ENCODE measurements at places on chromosomes 12 and 14.

DNA sequence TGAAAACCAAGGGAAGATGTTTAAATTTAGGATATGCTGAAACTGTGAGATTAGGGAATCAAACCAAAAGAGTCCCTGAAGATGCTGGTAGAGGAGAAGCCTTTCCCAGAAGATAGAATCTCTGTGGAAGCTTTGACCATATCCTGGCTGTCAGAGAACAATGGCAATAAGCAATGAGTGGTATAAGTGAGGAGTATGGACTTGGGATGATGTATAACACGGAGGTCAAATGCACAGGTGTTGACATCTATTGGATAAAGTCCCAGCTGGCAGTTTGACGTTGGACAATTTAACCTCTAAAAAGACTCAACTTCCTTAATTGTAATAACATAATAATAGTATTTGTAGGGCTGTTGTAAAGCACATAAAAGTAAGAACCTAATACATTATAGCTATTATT is 30.1 kb upstream of the CLEC14A start:
- DNase-seq = no peak
- no peak overlapping the region for H3K4me3 ChIP-seq
- no peak overlapping the region for H3K27ac ChIP-seq
- H3K27me3 ChIP-seq = no peaks in the 10 kb centered on the region

DNA sequence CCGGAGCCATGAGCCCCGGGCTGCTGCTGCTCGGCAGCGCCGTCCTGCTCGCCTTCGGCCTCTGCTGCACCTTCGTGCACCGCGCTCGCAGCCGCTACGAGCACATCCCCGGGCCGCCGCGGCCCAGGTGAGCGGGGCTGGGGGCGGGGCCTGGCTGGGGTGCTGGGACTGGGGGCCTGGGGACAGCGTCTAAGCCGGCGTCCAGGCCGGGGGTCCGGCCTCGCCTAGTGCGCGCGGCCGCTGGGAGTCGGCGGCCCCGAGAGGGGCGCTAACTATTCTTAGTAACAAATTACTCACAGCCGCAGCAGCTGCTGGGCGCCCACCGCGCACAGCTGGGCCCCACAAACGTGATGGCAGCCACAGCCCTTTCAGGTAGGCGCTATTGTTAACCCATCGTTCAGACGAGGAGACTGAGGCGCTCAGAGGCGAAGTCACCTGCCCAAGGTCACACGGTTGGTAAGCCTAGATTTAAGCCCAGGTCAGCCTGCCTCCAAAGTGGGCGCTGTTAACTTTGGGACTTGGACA is 374 bp downstream of the CYP46A1 start:
- H3K4me1 ChIP-seq = peaks cover 7% of the 10 kb centered on the region
- no peak overlapping the region for H3K27ac ChIP-seq
- peaks cover 40% of the 10 kb centered on the region for H3K27me3 ChIP-seq
- no peaks in the 10 kb centered on the region for H3K36me3 ChIP-seq
- no peak for DNase-seq
- H3K4me3 ChIP-seq = peak overlapping the region; percentile 71

DNA sequence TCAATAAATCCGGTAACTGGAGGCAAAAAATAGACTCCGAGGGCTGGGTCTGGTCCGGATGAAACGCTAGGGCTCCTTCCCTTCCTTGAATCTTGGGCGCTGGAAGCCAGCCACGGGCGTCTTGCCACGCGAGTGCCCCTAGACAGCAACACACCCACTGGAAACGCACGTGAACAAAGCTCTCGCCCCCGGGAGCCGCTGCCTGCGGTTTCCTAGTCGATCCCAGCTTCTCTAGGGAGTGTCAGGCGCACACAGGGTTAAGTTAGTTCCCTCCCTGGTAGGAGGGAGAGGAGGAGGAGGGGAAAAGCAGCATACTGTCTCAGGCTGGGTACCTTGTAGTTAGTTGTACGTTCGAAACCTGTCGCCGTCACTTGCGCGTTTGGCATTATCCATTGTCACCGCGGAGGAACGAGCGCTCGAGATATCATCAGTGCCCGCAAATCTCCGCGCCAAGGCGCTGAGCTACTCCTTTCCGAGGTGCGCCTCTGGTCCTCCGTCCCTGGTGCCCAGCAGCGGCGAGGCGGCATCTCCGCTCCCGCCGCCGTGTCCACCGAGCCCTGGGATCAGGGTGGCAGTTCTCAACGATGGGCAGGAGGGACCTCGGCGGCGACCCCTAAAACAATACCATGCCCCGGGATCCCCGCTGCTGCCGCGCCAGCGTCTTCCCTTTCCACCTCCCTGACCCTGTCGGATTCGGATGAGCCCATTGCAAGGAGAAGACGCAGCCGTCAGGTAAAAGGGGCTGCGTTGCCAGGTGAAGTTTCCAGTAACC is at the start of gene FLRT2:
FLRT2 (plus strand) TSS at position 342 of the 772 bp plus-strand sequence. CDS start 91,371 bp downstream, outside the sequence.
- peaks cover 52% of the 10 kb centered on the region for H3K4me1 ChIP-seq
- H3K27ac ChIP-seq = peak within 1 kb of the TSS; percentile 68
- no peak for DNase-seq
- peaks cover 79% of the 10 kb centered on the region for H3K27me3 ChIP-seq
- H3K36me3 ChIP-seq = no peaks in the 10 kb centered on the region

- peaks cover 55% of the 10 kb centered on the region for H3K27me3 ChIP-seq
- peak overlapping the region; percentile 78 for H3K4me3 ChIP-seq
- DNase-seq = no peak
These were observed 2.3 kb downstream of the CCND2 start for GRCh38 chr12:4275870-4276301.

DNA sequence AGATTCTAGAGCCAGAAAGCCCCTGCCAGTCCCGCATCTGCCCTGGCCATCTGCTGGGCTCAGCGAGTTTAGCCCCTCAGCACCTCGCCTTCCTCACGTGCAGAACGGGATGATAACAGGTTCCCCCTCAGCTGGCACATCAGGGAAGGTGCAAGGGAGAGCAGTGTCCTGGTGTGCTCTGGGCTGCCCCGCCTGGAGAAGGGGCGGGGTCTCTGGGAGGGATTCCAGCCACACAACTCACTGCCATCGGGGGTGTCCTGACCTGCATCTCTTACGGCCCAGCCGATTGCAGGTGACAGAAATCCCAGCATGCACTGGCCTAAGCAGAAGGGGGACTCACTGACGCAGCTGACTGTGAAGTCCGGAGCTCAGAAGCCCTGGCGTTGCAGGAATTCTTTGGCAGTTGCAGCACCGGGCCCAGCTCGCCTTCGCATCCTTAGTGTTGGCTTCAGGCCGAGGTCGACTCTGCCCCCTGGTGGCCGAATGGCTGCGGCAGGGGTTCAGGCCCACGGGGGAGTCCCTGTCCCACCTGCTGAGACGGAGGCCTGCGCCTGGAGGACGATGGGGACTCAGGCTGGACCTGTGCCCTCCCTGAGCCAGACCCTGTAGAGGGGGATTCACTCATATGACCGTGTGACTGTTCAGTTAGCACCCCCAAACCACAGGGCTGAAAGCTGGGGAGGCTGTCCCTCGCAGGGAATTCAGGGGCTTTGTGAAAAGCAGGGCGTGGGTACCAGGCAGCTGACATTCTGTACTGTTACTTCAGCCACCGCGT is 178.6 kb downstream of the ADGRD1 start:
- H3K36me3 ChIP-seq = no peaks in the 10 kb centered on the region
- no peak overlapping the region for H3K4me3 ChIP-seq
- no peak overlapping the region for H3K27ac ChIP-seq

DNA sequence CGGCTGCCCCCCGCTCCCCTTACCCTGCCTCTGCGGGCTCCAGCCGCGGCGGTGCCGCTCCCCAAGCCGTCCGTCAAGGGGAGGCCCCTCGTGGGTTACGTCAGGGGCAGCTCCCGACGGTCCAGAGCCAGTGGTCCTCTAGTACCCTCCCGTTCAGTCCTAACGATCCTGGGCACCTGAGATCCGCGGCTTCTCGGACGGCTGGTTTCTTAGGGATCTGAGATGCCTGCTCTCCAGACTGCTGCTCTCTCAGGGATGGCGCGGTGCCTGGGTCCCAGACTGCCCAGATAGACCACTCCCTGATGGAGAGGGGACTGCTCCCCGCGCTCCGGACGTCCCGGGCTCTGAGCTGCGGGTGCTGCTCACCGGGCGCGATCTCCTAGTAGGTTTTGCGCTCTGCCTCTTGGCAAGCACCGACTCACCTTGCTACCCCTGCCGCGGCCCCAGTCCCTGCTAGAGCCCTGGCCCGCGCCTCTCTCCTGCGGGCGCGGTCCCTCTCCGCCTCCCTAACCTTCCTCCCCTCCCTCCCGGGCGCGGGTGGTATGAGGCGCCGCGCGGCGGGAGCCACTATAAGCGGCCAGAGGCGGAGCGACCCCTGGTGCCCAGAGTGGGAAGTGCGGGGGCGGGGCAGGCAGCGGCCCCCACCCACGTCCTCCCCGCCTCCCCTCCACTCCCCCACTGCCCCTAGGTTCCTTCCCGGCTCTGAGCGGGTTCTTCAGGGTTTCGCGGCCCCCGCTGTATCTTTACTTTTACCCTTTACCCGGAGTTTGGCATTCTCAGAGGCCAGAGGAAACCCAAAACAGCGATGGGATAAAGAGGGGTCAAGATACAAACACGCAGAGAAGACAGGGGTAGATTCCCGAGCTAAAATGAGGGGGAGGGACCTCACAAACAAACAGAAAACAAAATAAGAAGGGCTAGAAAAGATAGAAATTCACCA is at the start of gene C1QL4:
C1QL4 (minus strand) TSS at position 544 of the 940 bp plus-strand sequence. CDS start 711 bp downstream, outside the sequence.
- H3K27ac ChIP-seq = no peak within 1 kb of the TSS
- no peaks in the 10 kb centered on the region for H3K36me3 ChIP-seq
- H3K4me3 ChIP-seq = peak within 1 kb of the TSS; percentile 10
- peaks cover 32% of the 10 kb centered on the region for H3K4me1 ChIP-seq
- DNase-seq = peak; percentile 96

DNA sequence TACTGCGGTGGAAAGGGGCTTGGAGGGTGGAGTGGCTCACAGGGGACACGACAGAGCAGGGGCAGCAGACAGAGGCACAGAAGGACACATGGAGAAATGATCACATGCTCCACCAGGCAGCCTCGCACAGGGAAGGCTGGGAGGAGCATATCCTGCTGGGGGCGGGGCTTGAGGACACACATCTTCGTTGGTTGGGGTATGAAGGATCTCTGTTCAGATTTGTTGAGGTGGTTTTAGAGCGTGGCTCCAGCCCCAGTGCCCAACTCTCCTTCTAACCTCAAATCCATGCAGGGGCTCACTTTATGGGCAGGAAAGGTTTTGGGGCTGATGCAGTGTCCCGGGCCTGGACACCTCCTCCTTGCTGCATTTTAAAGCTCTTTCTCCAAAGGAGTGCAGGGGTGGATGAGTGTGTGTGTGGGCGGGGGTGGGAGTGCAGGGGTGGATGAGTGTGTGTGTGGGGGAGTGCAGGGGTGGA is 733 bp upstream of the P3H3 start:
- H3K4me3 ChIP-seq = no peak overlapping the region
- peaks cover 34% of the 10 kb centered on the region for H3K4me1 ChIP-seq
- peak; percentile 79 for DNase-seq
- H3K36me3 ChIP-seq = no peaks in the 10 kb centered on the region
- no peaks in the 10 kb centered on the region for H3K27me3 ChIP-seq
- peak overlapping the region; percentile 56 for H3K27ac ChIP-seq

DNA sequence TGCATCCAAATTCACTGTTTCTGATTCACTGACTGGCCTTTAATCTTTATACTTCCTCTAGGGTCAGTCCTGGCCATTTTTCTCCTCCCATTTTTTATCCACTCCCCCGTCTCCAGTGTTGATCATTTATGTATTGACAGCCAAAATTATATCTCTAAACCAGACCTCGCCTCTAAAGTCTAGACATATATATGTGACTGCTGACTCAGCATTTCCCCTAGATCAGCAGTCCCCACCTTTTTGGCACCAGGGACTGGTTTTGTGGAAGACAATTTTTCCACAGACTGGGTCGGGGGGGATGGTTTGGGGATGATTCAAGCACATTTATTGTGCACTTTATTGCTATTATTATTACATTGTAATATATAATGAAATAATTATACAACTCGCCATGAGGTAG is 88.3 kb upstream of the DAAM1 start:
- H3K36me3 ChIP-seq = no peaks in the 10 kb centered on the region
- H3K27me3 ChIP-seq = no peaks in the 10 kb centered on the region
- no peaks in the 10 kb centered on the region for H3K4me1 ChIP-seq
- H3K27ac ChIP-seq = no peak overlapping the region
- DNase-seq = no peak

DNA sequence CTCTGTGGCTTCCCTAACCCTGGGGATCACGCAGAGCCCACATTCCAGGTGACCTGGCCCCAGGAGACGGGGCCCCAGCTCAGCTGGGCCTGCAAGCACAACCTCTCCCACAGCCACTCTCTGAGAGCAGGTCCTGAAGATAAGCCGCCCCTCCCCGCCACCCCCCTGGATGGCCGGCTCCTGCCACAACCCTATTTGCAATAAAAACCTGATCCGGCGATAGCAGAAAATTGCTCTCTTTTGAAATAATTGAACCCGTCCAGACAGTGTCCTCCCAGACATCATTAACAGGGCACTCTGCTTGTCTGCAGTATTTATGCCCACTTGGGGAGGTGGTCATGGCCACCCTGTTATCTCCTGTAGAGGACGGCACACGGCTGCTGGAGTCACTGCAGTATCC is 5.0 kb downstream of the C14orf180 start:
- no peak for DNase-seq
- H3K4me3 ChIP-seq = no peak overlapping the region
- no peaks in the 10 kb centered on the region for H3K36me3 ChIP-seq

DNA sequence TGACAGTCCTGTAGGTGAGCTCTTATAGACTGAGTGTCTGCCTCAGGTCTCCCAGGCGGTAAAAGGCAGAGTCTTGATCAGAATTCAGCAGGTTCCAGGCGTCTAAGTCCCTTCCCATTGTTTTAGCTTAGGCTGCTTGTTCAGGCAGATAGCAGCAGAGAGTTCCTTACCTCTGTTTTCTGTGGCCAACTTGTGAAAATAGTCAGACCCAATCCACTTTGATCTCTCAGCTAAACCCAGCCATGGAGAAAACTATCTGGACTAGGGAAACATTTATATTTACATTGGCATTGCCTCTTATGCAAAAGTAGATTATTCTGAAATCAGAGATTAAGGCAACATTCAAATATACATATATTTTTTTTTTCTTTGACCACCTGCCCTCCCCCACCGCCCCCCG is 21.4 kb downstream of the CCDC62 start:
- no peak overlapping the region for H3K4me3 ChIP-seq
- no peak overlapping the region for H3K27ac ChIP-seq
- no peaks in the 10 kb centered on the region for H3K36me3 ChIP-seq
- DNase-seq = no peak
- no peaks in the 10 kb centered on the region for H3K4me1 ChIP-seq
- no peaks in the 10 kb centered on the region for H3K27me3 ChIP-seq

- no peaks in the 10 kb centered on the region for H3K36me3 ChIP-seq
- H3K27me3 ChIP-seq = no peaks in the 10 kb centered on the region
- no peak overlapping the region for H3K27ac ChIP-seq
- no peak for DNase-seq
- H3K4me1 ChIP-seq = peaks cover 7% of the 10 kb centered on the region
These were observed 378.0 kb upstream of the DDHD1 start for GRCh38 chr14:53531156-53531555.

- H3K36me3 ChIP-seq = no peaks in the 10 kb centered on the region
- no peaks in the 10 kb centered on the region for H3K27me3 ChIP-seq
- no peak overlapping the region for H3K4me3 ChIP-seq
- no peak overlapping the region for H3K27ac ChIP-seq
These were observed 233.2 kb upstream of the AMIGO2 start for GRCh38 chr12:47312808-47313426.

Data from left lung (tissue), 14 donors.